SHP77 (cell line): ENCODE measurements at places on chromosomes 7 and 10.

DNA sequence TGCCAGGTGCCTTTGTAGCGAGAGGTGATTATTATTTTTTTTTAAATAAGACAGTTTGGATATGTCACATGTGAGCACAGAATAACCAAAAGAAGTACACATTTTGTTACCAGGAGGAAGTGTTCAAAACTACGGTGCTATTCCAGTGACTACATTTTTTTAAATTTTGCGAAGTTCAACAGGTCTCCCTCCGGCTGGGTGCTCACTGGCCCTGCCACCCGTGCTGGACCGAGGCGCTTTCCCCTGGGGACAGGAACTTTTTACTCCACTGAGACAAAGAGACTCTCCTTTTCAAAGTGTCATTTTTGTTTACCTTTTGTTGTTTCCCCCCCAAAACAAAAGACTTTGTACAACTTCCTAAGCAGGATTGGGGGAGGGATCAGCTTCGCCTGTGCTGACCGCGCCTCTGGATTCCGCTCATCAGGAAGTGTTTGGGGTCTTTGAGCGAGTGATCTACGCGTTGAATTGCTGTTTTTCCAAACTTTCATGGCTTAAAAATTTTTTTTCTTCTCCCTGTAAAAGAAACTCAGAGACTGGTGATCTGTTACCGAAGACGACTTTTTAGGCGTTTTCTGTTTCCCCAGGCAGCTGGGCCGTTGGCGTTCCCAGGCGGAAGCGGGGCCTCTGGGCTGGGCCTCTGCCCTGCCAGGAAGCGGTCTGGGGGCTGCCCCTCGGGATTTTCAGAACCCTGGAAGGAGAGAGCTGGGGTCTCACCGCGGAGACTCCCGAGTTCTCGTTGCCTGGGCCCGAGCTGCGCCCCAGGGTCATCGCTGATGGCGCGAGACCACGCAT, 7.2 kb downstream of the EN2 start:
- DNase-seq: no peak

DNA sequence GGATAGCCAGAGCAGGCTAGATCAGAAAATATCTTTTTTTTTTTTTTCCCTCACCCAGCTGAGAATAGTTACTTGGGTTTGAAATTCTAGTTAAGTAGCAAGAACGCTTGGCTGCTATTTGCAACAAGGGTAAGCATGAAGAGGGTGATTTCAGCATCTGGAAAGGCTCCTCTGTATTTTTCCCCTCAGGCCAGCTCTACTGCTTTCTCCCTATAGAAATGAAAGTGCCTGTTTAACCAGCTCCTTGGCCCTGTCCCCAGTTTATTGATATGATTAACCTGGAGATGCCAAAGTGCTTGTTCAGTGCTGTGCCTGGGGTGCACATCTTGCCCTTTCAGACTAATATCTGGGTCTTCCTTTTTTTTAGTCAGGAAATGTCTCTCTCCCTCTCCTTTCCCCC, 37.1 kb downstream of the AP3M1 start:
- DNase-seq: no peak

DNA sequence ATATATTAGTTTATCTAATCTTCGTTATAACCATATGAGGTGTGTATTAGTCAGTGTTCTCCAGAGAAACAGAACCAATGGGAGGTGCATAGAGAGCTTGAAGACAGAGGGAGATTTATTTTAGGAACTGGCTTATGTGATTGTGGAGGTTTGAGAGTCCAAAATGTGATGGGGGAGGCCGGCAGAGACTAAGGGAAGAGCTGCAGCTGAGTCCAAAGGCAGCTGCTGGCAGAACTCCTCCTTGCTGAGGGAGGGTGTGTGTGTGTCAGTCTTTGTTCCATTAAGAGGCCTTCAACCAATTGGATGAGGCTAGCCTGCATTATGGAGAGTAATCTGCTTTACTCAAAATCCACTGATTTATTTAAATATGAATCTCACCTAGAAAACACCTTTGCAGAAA, 165.1 kb downstream of the SH3PXD2A start:
- no peak for DNase-seq

DNA sequence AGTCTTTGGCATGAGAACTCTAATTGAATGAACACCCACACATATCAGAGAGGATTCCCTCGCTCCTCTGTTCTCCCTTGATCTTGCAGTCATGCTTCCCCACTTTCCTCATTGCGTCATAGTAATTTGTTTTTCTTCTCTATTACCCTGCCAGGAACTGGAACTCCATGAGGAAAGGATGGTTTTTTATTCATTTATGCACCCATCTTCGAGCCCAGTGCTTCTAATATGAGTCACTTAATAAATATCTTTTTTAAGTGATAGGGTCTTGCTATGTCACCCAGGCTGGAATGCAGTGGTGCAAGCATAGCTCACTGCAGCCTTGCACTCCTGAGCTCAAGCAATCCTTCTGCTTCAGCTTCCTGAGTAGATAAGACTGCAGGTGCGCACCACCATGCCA, 83.5 kb downstream of the OTUD1 start:
- no peak for DNase-seq

- DNase-seq: no peak
These were observed 2.8 kb downstream of the GIMAP6 start for GRCh38 chr7:150629347-150629746.

- no peak for DNase-seq
These were observed 33.3 kb upstream of the KDM7A start for GRCh38 chr7:140209866-140210609.

- no peak for DNase-seq
These were observed 19.2 kb downstream of the ELFN1 start for GRCh38 chr7:1689311-1689710.

GRCh38 chr10:50604049-50604640, 19.6 kb downstream of the SGMS1 start:
- DNase-seq: no peak
